ENCODE measurements at places on chromosomes 7 and 10. TPM values are rescaled to one million over a fixed set of nuclear protein-coding genes. Genes with fewer than 3 reads are reported as not detected.

GRCh38 chr7:123658023-123658422 is 2.4 kb downstream of the LMOD2 start:
- no peak for DNase-seq

DNA sequence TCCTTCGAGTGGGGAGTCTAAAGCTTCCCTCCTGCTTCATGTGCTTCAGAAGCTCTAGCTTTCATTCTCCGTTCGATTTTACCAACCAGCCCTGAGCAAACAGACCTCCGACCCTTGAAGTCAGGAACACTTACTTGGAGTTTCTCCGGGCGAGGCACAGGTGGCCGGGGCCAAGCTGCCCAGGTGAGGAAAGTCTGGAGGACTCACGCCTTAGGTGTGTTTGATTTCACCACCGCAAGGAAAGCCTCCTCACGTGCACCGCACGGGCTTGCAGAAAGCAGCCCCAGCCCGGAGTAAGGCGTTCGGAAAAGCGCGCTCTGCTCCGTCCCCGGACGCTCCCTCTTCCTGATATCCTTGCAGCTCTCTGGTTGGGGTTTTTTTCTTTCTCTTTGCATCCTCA is 30.1 kb upstream of the CNPY1 start:
- DNase-seq = no peak

DNA sequence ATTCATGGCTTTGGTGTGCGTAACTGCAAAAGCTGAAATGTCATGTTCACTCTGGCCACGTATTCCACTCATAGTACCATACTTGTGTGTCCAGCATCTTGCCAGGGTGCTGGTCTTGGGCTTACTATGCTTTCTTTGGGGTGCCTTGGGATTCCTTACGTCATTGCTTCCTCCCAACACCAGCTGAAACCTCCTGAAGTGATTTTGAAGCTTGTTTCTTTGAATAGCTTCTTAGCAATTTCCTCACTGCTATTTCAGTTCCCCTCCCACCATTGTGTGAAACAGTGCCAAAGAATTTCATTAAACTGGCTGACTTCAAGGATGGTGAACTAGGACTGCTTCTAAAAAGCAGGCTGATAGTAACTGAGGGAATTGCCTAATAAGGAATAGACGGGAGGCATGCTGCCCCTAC is 36.9 kb downstream of the ENTPD1 start:
- no peak for DNase-seq

GRCh38 chr7:94687810-94688209 is 31.9 kb upstream of the SGCE start:
- no peak for DNase-seq

- no peak for DNase-seq
Measured at GRCh38 chr7:152673897-152674296, 2.0 kb downstream of the XRCC2 start.

GRCh38 chr7:143238289-143238980 is 16.6 kb downstream of the TAS2R40 start:
- no peak for DNase-seq

DNA sequence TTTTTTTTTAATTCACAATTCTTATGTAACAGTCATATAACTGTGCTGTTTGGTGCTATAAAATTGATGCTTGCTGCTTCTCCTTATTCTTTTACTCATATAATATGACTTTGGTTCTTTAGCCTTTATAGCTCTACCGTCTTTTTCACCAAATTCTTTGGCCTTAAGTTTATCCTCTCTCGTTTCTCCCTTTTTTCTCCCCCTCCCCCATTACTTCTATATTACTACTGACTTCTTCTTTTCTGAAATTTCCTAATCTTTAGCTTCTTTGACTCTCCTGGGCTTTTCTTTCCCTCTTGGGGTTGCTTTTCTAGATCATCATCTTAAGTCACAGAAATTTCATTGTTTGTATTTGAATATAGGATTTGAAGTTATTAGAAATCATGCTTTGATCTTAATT is 3.8 kb downstream of the BCCIP start:
- DNase-seq = no peak

- no peak for DNase-seq
Measured at GRCh38 chr7:40507166-40507565, 372.4 kb downstream of the SUGCT start.

GRCh38 chr7:46993396-46993795 is 588.5 kb downstream of the TNS3 start:
- DNase-seq = no peak

DNA sequence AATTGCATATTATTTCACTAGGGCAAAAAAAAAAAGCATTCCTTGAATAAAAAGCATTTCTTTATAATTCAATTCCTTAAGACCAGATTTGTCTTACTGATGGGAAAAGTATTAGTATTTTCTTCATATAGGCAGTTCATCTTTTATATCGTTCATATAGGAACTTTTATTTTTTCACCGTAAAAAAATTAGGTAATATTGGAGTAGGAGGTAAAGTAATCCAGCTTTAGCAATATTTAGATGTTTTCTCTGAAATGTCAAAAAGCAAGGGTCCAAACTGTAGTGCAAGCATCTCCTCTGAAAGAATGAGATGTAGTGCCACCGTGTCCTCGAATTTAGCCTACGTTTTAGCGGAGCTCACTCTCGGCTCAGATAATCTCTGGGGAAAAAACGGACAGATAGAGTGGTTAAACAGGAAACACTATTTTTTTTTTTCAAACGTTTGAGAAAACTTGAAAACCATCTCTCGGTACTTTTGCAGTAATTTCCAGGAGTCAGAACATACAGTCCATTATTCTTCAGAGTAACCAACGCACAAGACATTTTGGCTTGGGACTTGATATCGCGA is 5.5 kb upstream of the SPAG6 start:
- DNase-seq = no peak

DNA sequence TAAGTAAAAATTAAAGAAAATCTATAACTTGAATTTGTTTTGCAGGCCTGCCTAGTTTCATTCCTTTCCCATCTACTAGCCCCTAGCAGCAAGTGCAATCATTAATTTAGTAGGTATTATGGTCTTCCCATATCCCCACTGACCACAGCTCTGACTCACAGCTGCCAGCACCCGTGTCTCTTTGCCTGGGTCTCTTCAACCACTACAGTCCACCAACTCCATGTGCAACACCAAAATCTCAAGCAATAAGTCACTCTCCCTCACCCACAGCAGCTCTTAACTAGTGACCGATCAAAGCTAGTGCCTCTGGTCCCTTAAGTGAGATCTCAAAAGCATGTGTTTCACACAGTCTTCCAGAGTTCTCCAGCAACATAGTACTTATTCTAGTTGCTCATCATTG is 26.0 kb upstream of the THSD7A start:
- DNase-seq = no peak

DNA sequence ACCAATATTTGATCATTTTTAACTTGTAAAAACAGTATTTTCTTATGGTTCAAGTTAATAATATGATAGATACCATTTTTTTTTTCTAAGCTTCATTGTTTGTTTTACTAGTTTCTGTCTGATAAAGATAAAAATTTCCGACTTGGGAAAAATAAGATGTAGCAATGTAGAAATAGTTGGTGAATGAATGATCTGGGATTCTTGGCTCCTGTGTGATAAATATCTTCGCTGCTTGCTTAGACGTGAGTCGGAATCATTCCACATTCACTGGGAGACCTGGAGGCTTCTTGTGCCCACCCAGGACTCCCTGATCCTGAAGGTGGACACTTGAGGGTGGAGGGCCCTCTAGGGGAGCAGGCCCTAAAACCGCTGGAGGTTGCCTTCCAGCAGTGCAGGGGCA is 47.9 kb downstream of the EXOC4 start:
- DNase-seq = no peak

- no peak for DNase-seq
Measured at GRCh38 chr7:152865011-152865410, 105.5 kb downstream of the ACTR3B start.

DNA sequence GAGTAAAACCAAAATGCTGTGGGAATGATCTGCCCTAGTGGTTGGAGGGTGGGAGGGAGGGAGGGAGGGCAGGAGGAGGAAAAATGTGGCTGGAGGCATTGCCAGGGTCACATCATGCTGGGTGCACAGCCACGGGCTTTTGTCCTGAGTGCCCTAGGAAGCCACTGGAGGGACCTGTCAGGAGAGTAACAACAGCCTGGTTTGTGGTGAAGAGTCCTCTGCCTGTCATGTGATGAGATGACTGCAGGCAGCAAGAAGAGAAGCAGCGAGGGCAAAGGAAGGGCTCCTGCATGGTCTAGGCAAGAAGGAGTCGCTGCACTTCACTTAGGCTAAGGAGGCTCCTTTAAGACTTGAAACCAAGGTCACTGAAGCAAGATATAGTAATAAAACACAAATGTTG is 65.6 kb downstream of the PKD1L1 start:
- no peak for DNase-seq

- no peak for DNase-seq
Measured at GRCh38 chr10:18350340-18350739, 210.1 kb downstream of the CACNB2 start.

The PNPLA8 gene
- 13.8 TPM for total RNA-seq

The TSPAN12 gene
- not detected for total RNA-seq

The NUTM2E gene
- not detected for total RNA-seq

The FOXP2 gene
- total RNA-seq = not detected
